ENCODE measurements at places on chromosomes 11 and 22.

DNA sequence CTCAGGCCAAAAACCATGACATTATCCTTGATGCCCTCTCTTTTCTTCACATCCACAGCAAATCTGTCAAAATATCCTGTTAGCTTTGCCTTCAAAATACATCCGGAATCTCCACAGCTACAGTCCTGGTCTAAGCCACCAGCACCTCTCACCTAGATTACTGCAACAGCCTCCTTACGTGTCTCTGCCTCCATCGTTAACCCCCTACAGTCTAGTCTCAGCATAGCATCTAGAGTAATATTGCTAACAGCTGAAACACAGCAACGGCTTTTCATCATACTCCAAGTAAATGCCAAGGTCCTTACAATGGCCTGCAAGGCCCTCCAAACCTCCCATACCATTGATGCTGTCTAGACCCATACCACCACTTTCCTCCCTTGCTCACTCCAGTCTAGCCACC, 4.4 kb downstream of the TSG101 start:
- DNase-seq: no peak

DNA sequence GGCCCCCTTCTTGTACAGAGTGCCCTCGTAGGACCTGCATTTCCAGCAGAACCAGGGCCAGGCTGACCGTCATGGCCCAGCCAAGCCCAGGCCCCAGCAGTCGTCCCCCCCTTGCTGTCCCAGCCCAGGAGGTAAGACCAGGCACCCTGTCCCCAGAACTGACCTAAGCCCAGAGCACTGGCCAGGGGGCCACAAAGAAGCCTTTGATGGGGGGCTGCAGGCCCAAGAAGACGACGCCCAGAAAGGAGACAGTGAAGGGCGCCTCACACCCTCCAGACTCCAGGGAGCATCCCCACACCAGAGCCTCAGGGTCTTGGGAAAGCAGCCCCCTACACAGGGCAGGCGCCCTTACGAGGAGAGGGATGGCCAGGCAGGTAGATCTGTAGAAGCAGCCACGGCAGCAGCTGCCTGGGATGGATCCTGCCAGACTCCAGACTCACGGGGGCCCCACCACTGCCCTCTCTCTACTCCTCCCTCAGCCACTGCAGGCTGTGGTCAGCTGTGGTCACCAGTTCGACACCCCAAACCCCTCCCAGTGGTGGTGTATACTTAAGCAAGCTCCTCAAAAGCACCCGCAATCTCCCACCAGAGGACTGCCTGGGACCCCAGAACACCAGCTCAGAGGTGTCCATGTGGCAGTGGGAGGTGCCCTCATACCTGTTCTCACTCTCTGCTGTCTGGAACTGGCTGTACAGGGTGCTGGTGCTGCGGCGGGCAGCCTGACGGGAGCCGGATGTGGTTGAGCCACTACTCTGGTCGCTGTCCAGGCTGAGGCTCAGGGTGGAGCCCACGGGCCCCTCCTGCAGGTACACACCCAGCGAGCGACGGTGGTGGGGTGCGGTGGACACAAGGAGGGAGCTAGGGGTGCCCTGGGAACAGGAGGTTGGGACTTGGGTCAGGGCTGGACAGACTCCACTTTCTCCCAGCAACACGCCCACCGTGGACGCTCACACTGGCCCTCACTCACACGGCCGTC, 27.0 kb downstream of the SBF1 start:
- no peak for DNase-seq

DNA sequence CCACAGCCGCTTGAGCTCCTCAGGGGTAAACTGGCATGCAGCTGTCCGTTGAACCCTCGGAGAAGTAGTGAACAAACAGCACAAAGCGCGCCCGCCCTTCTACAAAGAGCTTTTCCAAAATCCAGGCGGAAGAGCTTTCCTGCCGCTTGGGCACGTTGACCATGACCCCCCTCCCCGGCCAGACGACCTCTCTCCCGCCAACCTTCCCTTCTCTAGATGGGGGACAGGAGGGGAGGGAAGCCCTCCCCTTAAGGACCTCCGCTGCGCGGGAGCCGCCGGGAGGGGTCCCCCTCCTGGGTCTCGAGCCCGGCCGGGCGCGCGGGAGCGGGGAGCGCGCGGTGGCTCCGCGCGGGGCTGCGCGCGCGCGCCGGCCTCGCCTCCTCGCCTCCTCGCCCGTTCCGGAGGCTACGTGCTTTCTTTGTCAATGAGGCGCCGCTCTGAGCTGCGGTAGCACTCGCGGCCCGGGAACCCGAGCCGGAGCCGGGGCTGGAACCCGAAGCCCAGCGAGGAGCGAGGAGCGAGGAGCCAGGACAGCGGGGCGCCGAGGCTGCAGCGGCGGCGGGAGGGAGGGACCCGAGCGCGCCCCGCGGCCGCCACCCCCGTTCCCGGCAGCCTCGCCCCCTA, 118.6 kb downstream of the HIPK3 start:
- DNase-seq: no peak

- no peak for DNase-seq
Measured at GRCh38 chr11:75277211-75277805, 36.7 kb downstream of the TPBGL start.

GRCh38 chr11:116471608-116472256, 301.1 kb downstream of the BUD13 start:
- DNase-seq: no peak
